ENCODE measurements at places on chromosomes 5 and 9.

DNA sequence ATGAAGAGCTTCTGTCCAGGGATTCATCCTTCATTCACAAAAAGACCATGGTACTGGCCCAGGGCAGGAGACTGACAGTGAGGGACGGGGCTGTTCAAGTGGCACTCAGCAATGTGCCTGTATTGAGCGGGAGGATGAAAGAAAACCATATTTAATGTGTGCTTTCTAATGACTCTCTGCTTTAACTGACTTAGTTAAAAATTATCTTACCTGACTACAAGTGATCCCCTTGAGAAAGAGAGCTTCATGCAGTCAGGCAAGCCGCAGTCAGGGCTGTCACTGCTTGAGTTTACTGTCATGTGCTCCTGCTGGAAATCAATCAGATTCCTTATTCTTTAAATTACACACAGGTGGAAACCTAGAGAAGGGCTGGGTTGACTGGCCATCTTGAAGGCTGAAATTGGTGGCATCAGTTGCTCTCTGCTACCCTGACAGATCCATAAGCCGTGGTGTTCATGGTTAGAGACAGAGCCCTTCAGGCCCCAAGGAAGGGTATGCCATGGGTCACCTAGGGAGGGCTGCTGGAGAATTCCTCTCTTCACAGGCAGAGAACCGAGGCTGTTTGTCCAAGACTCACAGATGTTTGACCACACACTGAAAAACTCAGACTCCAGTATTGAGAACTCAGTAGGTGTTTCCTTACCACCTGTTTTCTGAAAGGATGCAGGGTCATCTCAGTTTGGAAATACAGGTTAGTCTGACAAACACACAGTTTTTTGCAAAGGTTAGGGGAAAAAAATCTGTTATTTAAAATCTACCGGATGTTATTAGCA, 70.9 kb downstream of the TRIO start:
- no peak for DNase-seq

DNA sequence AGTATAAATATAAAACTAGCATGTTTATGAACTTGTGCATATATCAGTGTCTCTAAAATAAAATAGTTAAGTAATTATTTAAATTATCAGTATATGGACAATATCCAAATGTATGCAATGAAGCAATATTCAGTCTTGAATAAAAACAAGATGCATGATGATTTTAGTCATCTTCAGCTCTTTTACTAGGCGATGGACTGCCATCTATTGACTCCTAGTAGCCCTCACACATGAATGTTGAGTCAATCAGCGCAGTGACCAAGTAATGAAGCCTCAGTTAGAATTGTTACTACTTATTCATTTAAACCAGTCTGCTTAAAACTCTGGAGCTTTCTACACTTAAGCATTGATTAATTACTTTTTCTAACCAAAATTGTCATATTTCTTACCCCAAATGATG, 92.9 kb upstream of the GRHPR start:
- no peak for DNase-seq

DNA sequence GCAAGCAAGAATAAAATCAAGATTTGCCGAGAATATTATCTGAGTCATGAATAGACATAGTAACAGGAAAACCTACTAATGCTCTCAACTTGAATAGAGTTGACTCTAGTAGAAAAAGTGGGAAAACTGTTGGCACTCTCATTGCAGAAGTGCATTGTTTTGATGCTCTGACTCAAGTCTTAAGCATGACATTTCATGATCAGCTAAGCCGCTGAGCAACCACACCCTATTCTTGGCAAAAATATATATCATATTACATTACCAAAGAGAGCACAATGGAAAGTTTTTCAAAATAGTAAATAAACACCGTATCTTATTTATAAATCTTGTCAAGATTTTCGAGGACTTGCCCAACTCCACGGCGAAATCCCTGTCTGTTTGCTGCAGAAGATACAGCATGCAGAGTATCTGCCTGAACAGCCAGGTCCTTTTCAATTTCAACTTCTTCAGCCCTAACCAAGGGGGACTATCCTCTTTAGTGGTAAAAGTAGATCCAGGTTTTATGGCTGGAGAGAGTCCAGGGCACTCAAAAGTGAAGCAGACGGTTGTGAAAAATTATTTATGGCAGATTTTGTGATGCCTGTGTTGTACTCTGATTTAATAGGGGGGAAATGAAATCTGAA, 13.9 kb upstream of the ADAMTSL1 start:
- DNase-seq = no peak

DNA sequence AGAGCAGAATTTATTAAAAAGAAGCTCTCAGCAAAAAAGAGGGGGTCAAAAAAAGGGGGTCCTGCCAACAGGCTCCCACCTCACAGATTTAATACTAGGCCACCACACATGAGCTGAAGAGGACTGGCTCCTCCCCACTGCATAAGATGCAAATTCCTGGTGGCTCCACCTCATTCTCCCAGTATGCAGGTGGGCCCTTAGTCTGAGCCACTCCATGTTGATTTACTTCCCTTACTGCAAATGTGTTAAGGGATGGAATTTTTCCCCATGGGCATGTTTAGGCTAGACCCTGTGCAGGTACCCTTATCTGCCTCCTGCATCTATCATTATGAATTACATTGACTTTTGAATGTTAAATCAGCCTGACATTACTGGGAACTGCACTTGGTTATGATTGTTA, 82.9 kb downstream of the ISOC1 start:
- DNase-seq = no peak

GRCh38 chr5:138468133-138468965, 3.1 kb downstream of the EGR1 start:
- DNase-seq = no peak

DNA sequence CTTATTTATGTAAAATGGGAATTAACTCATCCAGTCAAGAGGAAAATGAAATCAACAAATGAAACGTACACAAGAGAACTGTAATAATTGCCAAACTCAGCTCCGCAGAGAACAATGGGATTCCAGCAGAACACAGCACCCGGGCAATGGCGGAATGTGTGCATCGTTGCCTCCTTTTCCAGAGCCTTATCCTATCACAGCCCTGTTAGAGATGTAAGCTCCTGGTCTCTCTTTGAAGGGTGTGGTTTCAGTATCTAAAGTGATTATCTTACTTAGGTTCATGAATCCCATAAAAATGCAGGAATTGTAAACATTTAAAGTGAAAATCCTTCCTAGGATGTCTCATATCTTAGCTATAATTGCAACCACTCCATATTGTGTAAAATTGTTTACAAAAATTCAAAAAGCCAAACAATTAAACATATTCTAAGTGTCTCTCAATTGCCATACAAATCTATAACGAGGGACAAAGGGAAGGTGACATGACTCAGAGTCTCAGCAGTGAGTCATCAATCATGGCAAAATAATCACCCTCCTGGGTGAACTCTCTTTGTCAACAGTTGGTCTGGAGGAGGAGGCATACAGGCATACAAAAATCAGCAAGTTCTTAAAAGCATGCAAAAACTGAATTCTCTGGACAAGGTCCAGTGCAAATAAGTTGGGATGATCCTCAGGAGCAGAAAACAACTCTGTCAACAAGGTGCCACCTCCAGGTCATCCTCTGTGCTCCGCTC, 22.6 kb downstream of the SEMA5A start:
- no peak for DNase-seq

Data from activated CD4-positive, CD25-positive, alpha-beta regulatory T cell (primary cell).